ENCODE measurements at places on chromosomes 3 and 15. TPM values are rescaled to one million over a fixed set of nuclear protein-coding genes. Genes with fewer than 3 reads are reported as not detected.

DNA sequence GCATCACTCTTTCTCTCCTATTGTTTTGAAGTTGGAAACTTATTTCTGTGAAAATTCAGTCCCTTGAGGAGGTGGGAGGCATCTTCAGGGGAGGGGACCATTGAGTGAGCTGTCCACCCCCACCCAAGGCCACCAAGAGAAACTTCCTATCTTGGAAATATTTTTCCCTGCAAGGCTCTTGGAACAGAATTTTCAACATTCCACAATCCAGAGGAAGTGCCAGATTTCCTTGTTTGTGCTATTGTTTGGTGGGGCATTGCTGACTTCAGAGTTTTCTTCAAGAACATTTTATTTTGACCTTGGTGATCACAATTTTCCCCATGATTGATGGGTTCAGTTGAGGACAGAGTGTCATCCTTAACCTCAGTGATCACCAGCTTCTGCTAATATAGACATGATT is 12.0 kb downstream of the DNASE1L3 start:
- DNase-seq: no peak

The NEK10 gene
- total RNA-seq: 16.9 TPM

The SERPINI2 gene
- total RNA-seq: not detected

The CCDC54 gene
- not detected for total RNA-seq

DNA sequence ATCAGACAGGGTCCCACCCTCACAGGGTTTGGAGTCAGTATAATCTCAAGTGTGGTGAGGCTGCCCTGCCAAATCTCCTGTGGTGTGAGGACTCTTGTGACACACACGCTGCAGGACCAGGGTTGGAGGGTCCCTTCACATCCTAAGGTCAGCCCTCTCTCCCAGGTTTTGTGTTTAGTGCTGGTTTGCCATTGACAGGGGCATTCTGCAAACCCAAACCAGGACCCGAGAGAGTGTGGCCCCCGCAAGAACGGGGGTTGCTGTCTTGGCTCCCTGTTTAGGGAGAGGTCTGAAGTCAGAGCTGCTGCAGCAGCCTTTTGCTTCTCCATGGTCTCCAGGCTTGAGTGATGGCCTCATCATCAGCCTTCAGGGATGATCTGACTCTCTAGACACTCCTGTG is 14.7 kb downstream of the FAM107A start:
- no peak for DNase-seq

- DNase-seq: no peak
Measured at GRCh38 chr15:64138331-64138941, 13.1 kb upstream of the SNX22 start.
